ENCODE measurements at places on chromosomes 4 and X.

GRCh38 chr4:61200187-61200915, at the start of gene ADGRL3:
ADGRL3 (plus strand) TSS chr4:61200326.
- DNase-seq: no peak

DNA sequence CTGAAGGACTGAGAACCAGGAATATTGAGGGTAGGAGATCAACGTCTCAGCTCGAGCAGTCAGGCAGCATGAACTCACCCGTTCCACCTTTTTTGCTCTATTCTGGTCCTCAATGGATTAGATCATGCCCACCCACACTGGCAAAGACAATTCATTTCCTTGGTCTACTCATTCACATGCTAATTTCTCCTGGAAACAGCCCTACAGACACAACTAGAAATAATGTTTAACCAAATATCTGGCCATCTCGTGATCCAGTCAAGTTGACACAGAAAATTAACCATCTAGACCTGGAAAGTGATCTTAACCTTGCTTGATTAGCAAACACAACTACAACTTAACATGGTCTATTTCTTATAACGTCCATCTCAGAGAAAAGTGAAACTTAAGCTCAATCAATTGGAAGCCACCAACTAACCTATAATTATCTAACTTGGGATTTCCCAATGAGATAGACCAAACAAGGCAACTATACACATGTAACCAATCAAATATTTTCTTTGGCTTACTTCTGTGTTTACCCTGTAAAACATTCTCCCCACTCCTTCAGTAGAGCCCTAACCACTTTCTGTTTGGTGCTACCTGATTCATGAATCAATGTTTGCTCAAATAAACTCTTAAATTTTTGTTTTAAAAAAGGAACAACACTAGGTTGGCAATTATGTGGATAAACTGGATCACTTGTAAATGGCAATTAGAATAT, 69.7 kb upstream of the MAMLD1 start:
- DNase-seq: no peak

DNA sequence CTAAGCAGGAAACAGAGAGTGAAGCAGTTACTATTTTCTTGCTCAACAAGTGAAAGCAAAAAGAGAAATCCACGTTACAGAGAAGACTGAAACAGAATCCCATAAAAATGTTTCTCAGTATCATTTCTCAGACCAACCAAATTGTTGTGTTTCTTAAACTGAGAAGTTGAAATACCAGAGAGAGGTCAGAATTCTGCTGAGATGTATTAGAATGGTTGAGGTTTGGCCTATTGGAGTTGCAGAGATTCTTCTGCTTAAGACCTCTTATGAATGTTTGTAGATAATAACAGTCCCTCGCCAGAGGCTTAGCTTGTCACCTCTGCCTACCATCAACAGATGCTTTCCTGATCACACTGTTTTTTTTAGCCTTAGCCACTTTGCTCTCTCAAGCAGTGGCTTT, 481.4 kb downstream of the TRIML1 start:
- DNase-seq: no peak

DNA sequence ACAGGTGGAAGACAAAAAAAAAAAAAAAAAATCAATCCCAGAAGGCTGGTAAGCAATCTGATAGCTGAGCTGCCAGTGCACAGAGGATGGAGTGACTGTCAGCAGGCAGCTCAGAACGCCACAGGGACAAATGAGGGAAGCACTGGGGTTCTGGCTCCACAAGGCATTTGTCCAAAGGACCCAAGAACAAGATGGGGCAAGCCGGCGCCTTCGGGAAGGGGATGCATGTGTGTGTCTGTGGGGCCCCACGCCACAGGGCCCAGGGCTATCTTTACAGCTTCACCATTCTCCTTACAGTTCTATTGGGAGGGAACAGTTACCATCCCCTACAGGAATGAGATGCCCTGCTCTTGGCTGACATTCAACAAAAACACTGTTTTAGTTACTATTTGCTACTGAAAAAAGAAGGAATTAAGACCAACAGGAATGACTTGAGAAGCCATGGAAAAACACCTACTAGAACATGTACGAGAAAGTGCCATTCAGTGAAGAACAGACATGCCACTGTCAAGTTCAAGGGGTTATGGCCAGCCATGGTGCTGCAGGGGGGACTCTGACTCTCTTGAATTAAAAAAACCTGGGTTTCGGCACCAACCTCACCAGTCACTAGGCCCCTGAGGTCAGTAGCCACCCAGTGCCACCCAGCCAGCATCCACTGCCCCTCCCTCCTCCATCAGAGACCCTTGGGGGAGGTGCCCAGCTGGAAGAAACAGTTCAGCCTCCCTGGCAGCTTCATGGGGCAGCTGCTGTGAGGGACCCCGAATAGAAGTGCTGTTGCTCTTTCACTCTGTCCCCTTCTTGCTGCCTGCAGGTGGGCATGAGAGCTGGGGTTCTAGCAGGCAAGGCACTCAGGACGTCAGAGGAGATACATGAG, 18.5 kb downstream of the WDR1 start:
- DNase-seq: no peak

DNA sequence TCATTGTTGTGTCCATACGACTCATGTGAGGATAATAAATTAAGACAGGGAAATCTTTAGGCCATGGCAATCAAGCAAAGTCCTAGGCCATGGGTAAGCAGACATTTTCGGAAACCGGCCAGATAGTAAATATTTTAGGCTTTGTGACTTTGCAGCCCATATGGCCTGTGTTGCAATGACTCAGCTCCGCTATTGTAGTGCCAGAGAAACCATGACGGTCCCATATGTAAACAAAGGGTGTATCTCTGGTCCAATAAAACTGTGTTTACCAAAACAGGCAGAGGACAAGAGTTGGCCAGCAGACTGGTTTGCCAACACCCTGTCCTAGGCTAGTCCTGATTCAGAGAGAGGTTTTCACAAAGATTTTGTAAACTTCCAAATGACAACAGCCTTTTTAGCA, 5.0 kb downstream of the FAM114A1 start:
- no peak for DNase-seq

DNA sequence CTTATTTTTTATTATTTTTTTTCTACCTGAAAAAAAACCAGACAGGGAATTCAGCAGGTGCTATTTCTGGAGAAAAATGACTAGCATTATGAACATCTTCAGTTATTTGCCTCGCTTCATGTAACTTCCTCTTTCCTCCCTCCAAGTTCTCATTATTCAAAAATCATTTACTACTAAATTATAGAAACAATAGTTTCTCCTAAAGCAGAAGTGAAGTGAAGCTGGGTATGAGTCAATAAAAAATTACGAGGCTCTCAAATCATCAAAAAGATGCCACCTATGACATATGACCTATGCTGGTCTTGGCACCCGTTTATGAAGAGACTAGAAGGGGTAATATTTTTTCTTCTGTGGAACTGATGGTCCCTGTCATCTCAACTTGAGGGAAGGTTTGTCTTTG, 145.0 kb upstream of the AADAT start:
- no peak for DNase-seq

GRCh38 chr4:2630556-2631273, 94.3 kb downstream of the FAM193A start:
- no peak for DNase-seq

DNA sequence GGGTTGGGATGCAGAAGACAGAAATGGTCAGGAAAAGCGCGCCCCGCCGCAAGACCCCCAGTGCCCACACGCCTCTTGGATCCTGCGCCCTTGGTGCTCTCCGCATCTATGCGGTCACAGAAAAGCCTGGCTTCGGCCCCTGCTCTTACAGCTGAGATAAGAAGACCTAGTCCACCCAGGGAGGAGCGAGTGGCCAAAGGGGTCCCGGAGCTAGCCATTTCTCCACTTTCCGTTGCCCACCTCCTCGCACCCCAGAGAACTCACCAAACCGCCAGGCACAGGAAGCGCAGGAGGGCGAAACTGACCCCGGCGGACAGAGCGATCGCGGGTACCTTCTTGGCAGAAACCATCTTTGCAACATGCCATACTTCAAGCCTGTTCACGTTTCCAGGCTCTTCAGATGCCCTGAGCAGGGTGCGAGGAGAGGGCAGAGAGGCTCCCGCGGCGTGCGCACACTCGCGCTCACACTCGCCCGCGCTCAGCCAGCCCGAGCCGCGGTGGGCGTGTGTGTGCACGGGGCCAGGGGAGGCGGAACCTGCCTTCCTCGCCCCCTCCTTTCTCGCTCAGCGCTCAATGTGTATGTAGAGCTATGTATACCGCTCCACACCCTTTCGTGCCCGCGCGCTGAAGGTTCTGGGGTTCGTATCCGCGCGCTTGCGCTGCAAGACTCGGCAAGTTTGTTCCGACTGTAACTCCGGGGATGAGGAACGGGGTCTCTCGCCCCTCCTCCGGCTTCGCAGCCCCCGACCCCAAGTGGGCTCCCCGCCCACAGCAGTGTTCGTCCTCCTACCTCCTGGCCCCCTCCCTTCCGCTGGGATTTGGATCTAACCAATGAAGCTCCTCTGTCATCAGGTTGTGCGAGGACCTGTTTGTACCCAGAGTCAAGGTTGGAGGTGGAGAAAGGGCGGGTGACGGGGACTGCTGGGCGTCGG, at the start of gene GABRA4:
Gene GABRA4, minus strand, starts transcription at position 507 of the 932 bp plus-strand sequence. Its CDS starts 157 bp downstream, at position 350.
- DNase-seq: no peak

- no peak for DNase-seq
Measured at GRCh38 chr4:163623787-163624186, 129.3 kb downstream of the TMA16 start.

DNA sequence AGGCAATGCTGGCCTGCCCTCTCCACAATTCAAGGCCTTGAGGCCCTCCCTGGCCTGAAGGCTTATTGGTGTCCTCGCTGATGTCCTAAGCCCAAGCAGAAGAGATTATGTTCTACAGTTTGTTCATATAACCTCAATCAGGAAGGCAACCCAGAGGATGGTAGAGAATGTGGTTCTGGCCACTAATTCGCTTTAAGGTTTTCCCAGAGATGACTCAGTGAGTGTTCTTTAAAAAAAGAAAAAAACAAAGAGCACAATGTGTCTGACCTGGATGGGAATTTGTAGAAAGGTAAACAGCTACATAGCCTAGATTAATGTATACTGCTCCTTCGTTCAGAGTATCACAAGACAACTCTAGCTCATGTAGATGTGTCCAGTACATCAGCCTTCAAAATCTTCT, 66.0 kb downstream of the MANBA start:
- no peak for DNase-seq

GRCh38 chr4:93168053-93168452, 660.5 kb upstream of the ATOH1 start:
- no peak for DNase-seq

DNA sequence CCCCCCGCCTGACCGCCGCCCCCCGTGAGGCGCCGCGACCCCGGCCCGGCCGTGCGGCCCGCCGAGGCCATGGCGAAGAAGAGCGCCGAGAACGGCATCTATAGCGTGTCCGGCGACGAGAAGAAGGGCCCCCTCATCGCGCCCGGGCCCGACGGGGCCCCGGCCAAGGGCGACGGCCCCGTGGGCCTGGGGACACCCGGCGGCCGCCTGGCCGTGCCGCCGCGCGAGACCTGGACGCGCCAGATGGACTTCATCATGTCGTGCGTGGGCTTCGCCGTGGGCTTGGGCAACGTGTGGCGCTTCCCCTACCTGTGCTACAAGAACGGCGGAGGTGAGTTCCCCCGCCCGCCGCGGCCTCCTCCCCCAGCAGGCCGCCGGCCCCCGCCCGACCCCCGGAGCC, 780 bp downstream of the SLC6A8 start:
- no peak for DNase-seq

DNA sequence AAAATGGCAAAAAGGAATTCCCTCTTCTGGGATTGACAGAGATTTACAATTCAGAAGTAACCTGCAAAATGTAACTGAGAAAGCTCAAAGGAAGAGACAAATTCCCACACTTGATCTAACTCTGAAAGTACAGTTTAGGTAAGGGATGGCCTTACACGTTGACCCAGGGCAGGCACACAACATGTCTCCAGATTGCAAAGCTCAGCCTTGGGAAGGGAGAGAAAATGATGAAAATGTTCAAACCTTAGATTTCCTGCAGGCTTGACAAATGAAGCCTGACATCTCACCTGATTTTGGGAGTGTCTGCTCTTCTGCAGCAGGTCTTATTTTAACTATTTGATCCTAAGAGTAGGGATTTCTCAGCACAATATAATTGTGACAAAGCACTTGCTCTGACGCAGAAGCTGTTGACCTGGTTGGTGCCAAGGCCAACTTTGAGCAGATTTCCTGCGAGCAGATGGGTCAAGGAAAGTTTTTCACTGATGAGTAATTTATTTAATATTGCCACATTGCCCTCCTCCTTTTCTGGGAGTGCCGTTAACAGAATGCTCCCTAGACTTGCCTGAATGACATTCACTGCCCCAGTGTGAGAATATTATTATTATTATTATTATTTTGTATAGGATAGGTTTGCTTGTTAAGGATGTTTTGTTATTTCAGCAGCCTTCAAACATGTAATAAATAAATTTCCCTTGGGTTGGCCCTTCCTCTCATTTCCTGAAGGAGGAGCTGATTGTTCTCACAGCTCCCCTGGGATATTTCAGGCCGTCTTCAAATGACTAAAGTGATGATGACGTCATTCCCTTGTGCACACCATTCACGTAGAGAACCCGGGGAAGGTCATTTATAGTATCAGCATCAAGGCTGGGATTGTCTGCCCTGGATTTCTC, 157.1 kb downstream of the VEGFC start:
- no peak for DNase-seq

DNA sequence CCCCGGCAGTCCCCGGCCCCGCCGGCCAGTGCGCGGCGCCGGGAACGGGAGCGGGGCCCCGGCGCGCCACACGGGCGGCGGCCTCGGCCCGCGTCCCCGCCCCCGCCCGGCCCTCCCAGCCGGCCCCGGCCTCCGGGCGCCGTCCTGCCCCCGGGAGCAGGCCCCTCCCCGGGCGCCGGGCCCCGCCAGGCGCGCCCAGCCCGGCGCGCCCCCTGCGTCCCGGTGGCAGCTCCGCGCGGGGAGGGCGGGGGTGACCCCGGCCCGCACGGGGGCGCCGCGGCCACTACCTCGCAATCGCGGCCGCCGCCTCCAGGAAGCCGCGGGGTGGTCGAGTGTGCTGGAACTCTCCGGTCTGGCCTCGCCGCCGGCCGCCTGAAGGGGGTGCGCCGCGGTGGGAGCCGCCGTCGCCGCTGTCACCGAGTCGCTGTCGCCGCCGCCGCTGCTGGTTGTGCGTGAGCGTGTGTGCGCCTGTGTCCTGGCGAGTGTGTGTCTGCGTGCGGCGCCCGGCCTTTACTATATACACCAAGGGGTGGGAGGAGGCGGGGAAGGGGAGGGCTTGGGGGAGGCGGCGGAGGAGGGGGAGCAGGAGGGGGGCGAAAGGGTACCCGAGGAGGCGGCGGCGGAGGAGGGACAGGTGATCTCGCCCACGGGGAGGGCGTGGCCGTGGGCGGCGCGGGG, at the start of gene RAI2:
Gene RAI2, minus strand, starts transcription at position 488 of the 678 bp plus-strand sequence. CDS start 59,288 bp downstream, outside the sequence.
- DNase-seq: peak; percentile 4
